ENCODE measurements at places on chromosomes 16 and 17. TPM values are rescaled to one million over a fixed set of nuclear protein-coding genes. Genes with fewer than 3 reads are reported as not detected.

The NUDT7 gene
- 86.4 TPM for total RNA-seq

DNA sequence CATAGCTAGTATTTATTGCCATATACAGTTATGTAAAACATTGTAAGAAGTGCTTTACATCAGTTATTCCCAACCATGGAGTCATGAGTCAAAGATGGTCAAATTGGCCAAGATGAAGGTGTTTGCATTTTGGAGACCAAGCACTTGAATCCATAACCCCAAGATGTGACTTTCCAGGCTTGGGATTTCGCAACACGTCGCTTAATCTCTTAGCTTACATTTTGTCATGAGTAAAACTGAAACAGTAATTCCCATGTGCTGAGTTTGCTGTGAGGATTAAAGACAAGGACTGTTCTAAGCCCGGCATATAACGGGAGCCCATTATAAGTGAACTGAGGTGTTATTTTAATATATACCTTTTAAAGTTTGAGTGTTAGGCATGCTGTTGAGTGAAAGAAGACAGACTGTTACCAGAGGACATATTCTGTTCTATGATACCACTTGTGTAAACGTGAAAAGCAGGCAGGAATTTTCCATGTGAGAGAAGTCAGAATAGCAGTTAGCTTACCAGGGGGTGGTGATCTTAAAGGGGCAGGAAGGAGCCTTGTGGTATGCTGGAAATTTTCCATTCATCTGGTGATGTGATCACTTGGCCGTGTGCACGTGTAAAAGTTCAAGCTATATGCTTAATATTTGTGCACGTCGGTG lies 484.9 kb downstream of the WWOX start:
- no peak overlapping the region for H3K4me3 ChIP-seq
- H3K36me3 ChIP-seq = no peaks in the 10 kb centered on the region
- H3K27me3 ChIP-seq = no peaks in the 10 kb centered on the region
- H3K4me1 ChIP-seq = no peaks in the 10 kb centered on the region
- no peak for DNase-seq
- H3K27ac ChIP-seq = no peak overlapping the region

The PLK1 gene
- 0.71 TPM for total RNA-seq

GRCh38 chr16:60405286-60405685 lies 1631.0 kb downstream of the CDH8 start:
- no peak overlapping the region for H3K4me3 ChIP-seq
- no peak overlapping the region for H3K27ac ChIP-seq
- no peaks in the 10 kb centered on the region for H3K27me3 ChIP-seq
- no peak for DNase-seq

DNA sequence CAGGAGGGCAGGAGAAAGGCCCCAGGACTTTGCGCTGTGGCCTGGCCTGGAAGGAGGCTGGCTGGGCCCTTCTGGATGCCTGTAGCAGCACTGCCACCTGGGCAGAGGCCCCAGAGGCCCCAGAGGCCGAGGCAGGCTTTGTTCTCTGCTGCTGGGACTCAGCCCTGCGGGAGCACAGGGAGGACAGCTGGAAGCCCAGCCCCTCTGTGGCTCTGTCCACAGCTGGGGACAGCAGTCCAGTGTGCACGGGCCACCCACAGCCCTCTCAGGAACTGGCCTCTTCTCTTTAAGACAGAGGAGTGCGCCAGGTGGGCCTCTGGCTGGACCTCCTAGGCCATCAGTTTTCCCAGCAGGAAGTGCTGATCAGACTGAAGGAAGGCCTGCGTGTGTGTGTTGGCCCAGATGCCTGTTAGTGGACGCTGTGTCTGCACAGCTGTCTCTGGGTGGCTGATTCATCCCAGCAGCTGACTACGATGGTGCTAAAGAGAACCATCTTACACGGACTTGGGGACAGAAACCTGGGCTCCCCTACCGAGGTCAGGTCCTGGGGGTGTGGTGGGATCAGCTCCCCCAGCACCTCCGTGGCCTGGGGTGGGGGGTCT lies 26.9 kb upstream of the ZNF750 start:
- no peak overlapping the region for H3K4me3 ChIP-seq
- no peaks in the 10 kb centered on the region for H3K36me3 ChIP-seq
- peaks cover 45% of the 10 kb centered on the region for H3K4me1 ChIP-seq
- H3K27ac ChIP-seq = no peak overlapping the region

- no peaks in the 10 kb centered on the region for H3K36me3 ChIP-seq
- peaks cover 8% of the 10 kb centered on the region for H3K4me1 ChIP-seq
- peak overlapping the region; percentile 90 for H3K4me3 ChIP-seq
- DNase-seq = no peak
- H3K27ac ChIP-seq = peak overlapping the region; percentile 91
Measured at GRCh38 chr17:17590141-17590751, 1.3 kb downstream of the PEMT start.

- peaks cover 12% of the 10 kb centered on the region for H3K27me3 ChIP-seq
- no peak overlapping the region for H3K4me3 ChIP-seq
Measured at GRCh38 chr17:79304884-79305283, 230.3 kb downstream of the ENGASE start.

The KRT9 gene
- total RNA-seq = not detected

- peak overlapping the region; percentile 99 for H3K27ac ChIP-seq
- H3K27me3 ChIP-seq = no peaks in the 10 kb centered on the region
- no peak for DNase-seq
- H3K4me1 ChIP-seq = peaks cover 27% of the 10 kb centered on the region
- no peaks in the 10 kb centered on the region for H3K36me3 ChIP-seq
Measured at GRCh38 chr16:25013751-25014499, 1.2 kb downstream of the ARHGAP17 start.

- H3K4me3 ChIP-seq = no peak within 1 kb of the TSS
- DNase-seq = peak; percentile 21
- peaks cover 2% of the 10 kb centered on the region for H3K27me3 ChIP-seq
- H3K36me3 ChIP-seq = no peaks in the 10 kb centered on the region
- no peak within 1 kb of the TSS for H3K27ac ChIP-seq
Measured at GRCh38 chr17:41308918-41309359, at the start of gene KRTAP16-1. Gene KRTAP16-1 (minus strand): TSS chr17:41309309. CDS start chr17:41309253, 56 bp downstream.

Measured in heart left ventricle (tissue), 16 donors.